ENCODE measurements at places on chromosomes 12 and 14.
A peak's percentile ranks its signal among the peaks of the same experiment; 100 is the strongest.

- DNase-seq, result peak; percentile 59
These were observed 714 bp upstream of the PSMC6 start for GRCh38 chr14:52706286-52706685.

- DNase-seq, result no peak
These were observed 309.6 kb downstream of the LRFN5 start for GRCh38 chr14:41916313-41916712.

- DNase-seq, result no peak
These were observed 40.4 kb downstream of the SETD3 start for GRCh38 chr14:99440278-99440677.

DNA sequence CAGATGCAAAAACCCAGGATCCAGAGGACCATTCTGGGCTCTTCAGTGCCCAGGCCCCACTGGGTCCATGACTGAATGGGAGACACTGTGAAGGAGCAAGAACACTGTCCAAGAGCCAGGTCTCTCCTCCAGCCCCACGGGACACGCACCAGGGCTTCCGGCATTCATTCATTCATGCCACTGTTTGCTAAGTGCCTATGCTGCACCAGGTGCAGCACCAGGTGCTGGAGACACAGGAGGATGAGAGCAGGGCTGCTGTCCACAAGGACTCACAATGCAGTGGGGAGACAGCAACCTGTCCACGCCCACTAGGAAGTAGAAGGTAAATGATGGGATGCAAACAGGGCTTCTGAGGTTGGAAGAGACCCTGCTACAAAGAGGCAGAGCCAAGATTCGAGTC lies 20.4 kb downstream of the CLMN start:
- no peak for DNase-seq

DNA sequence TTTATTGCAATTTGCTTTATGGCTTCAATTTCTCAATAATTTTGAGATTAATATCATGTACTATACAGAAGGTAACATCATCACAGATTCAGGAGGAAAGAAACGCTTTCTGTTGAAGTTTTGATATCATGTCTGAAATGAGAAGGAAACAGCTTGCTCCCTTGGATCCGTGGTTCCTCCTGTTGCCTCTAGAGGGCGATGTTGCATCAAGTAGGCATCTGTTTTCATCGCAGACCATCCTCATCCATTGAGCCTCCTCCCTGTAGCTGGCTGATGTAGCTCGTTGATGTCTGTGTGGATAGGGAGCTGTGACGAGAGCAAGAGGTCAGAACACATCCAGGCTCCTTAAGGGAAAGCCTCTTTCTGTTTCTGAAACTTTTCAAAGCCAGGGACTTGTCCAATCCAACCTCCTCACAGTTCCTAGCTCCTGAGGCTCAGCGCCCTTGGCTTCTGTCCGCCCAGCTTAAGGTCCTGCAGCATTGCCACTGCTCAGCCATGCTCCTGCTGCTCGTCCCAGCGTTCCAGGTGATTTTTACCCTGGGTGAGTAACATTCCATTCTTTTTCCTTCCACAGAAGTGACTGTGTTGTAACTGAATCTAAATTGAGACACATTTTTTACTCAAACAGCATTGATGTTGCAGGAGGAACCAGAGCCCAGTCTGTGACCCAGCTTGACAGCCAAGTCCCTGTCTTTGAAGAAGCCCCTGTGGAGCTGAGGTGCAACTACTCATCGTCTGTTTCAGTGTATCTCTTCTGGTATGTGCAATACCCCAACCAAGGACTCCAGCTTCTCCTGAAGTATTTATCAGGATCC lies 304.8 kb upstream of the OR4E1 start:
- DNase-seq, result peak; percentile 55

GRCh38 chr12:68359674-68360073 lies 27.5 kb upstream of the MDM1 start:
- DNase-seq, result no peak

GRCh38 chr12:114164351-114164750 lies 198.2 kb upstream of the RBM19 start:
- DNase-seq, result no peak

- DNase-seq, result no peak
These were observed 380.9 kb downstream of the TMEM121 start for GRCh38 chr14:105907276-105907675.

- DNase-seq, result no peak
These were observed 143.6 kb downstream of the CPNE8 start for GRCh38 chr12:38761636-38762342.

GRCh38 chr12:22810036-22810435 lies 185.1 kb downstream of the ETNK1 start:
- DNase-seq, result no peak

DNA sequence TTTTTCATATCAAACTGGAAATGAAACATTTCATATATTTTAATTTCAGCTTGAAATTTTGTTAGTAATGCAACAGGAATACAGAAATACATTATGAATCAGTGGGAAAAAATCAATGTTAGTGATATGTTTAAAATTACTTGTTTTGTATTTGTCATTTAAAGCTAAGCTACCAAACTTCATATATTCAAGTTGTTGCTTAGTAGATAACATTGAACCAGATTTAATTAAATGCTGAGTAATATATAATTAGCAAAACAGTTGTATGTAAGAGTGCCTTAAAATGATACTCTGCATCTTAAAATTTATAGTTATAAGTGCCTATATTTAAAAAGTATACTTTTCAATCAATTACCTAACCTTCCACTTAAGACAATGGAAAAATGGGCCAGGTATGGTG lies 5.0 kb downstream of the CHURC1 start:
- no peak for DNase-seq

- DNase-seq, result no peak
These were observed 54.9 kb upstream of the GNG2 start for GRCh38 chr14:51805541-51805940.

GRCh38 chr12:92123780-92124688 lies 21.6 kb downstream of the BTG1 start:
- DNase-seq, result no peak

GRCh38 chr14:58801086-58801485 lies 163.3 kb downstream of the DACT1 start:
- no peak for DNase-seq

GRCh38 chr14:99972748-99973466 lies 92.3 kb upstream of the EVL start:
- no peak for DNase-seq

GRCh38 chr14:96960598-96961116 lies 163.5 kb downstream of the VRK1 start:
- no peak for DNase-seq

- no peak for DNase-seq
These were observed 1072.4 kb downstream of the TMTC2 start for GRCh38 chr12:83758888-83759631.

DNA sequence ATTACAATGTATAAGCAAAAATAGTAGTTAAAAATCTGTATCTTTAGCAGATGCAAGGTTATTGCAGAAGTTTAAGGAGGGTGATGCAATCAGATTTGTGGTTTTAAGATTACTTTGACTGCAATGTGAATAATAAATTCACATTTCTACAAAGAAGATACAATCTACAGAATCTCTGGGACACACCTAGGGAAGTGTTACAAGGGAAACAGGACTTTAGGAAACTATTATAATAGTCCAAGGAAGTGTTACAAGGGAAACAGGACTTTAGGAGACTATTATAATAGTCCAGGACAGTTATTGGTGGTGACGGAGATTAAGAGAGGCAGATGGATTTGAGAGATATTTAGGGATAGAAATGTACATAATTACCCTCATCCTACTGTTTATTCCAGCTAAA lies 154.4 kb upstream of the GARIN6 start:
- DNase-seq, result no peak

- DNase-seq, result no peak
These were observed 71.7 kb downstream of the TESC start for GRCh38 chr12:117027251-117028086.

All from stimulated activated CD4-positive, alpha-beta T cell treated with anti-CD3 and anti-CD28 coated beads, Interleukin-15, amount 100 ng/mL, for 24 hours (primary cell).